ENCODE measurements at places on chromosomes 2 and 18.

- no peak for DNase-seq
These were observed 589.4 kb upstream of the SOX11 start for GRCh38 chr2:5102823-5103222.

DNA sequence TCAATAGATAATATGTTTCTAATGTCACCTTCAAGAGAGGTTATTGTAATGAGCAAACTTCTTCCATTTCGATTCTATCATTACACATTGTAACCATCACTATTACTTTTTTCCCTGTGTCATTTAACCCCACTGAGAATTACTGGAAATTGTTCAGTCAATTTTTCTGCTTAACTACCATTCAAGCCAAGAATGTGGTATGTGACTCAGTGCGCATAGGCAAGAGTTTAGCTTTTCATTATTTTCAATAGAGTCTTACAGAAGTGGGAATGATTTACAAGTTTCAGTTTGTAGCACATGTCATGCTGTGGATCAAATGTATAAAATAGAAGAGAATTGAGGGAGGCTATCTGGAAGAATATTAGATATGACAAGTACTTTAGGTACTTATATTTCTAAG is 34.3 kb upstream of the PIEZO2 start:
- DNase-seq: no peak

GRCh38 chr18:73563901-73564472 is 583.6 kb downstream of the FBXO15 start:
- DNase-seq: no peak

GRCh38 chr2:11168488-11168887 is 13.2 kb downstream of the SLC66A3 start:
- DNase-seq: no peak

- DNase-seq: no peak
These were observed 113.0 kb downstream of the MEIS1 start for GRCh38 chr2:66547887-66548286.

DNA sequence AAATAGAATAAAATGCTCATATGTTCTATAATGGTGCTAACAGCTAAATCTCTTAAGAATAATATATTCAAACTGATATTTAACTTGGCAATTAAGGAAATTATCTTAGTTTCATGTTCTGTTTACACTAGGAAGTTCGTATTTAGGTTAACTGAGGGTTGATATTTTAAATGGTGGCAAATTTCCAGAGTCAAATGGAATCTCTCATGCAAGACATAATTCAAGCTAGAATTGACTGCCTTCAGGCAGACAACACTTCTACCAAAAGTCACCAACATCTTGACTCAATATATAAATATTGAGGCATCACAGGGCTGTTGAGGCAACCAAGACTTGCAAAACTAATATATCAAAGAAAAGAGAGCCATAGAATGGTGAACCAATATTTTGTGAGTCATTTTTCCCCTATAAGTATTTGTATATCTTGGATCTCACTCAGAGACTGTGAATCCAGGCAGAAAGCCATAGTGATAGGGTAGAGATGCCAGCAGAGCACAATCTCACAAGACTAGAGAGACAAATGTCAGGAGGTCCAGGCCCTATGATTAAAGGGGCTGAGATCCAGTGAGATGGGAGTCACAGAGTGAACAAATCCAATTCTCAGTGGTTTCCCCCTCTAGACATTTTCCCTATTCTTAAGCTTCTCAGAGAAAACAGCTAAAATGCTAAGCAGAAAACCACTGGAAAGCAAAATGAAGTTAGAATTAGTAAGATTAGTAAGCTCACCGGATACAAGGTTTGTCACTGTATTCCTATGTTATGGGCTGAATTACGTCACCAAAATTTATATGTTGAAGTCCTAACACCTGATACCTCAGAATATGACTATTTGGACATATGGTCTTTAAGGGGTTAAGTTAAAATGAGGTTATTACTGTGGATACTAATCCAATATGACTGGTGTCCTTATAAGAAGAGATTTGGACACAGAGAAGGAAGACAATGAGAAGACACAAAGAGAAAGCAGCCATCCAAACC is 358.2 kb upstream of the UBE2E3 start:
- DNase-seq: no peak

DNA sequence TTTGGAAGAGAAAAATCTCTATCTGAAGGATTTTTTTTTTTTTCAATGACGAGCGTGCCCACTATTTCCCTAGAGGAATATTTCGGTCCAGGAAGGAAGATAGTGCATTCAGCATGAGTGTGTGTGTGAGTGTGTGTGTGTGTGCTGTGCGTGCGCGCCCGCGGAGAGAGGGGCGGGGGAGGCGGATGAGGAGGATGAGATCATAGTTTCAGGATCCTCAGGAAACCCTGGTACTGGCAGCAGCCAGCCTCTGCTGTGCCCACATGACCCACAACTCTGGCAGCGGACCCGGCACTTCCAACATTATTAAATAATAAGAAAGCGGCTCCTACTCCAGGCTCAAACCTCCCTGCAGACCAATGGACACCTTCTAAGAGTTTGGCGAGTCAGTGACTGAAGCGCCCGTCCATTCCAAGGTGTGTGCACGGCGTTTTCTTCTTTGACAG is 217.0 kb upstream of the DTNA start:
- no peak for DNase-seq

GRCh38 chr2:189393440-189394111 is 47.7 kb upstream of the WDR75 start:
- DNase-seq: no peak

DNA sequence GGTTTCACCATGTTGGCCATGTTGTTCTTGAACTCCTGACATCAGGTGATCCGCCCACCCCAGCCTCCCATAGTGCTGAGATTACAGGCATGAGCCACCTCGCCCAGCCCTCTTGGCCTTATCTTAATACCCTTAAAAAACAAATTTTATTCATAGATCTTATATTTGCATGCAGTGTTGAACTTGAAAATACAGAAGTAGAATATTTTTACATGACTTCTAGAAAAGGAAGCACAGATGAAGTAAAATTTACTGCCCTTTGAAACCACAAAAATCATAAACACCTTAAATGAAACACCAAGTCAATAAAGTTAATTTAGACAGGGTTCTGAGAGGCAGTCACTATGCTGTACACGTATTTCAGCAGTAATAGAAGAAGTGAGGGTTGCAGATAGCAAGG is 145.7 kb downstream of the CERS6 start:
- DNase-seq: no peak

GRCh38 chr2:121099329-121100290 is 185.4 kb downstream of the TFCP2L1 start:
- DNase-seq: no peak

DNA sequence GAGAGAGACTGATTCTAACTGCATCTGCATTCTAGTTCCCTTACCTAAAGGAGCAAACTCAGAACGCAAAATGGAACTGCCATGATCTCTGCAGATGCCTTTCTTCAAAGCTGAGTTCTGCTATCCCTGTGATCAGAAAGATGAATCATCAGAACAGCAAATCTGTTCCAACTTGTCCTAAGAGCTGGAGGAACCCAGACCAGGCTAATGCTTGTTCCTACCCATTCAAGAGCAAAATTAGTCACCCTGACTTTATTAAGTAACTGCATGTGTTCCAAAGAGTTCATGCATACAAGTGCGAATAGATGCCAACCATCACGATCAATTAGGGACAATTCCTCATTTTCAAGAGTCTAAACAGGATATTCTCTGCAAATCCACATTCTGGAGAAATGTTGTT is 46.5 kb downstream of the MBP start:
- no peak for DNase-seq

DNA sequence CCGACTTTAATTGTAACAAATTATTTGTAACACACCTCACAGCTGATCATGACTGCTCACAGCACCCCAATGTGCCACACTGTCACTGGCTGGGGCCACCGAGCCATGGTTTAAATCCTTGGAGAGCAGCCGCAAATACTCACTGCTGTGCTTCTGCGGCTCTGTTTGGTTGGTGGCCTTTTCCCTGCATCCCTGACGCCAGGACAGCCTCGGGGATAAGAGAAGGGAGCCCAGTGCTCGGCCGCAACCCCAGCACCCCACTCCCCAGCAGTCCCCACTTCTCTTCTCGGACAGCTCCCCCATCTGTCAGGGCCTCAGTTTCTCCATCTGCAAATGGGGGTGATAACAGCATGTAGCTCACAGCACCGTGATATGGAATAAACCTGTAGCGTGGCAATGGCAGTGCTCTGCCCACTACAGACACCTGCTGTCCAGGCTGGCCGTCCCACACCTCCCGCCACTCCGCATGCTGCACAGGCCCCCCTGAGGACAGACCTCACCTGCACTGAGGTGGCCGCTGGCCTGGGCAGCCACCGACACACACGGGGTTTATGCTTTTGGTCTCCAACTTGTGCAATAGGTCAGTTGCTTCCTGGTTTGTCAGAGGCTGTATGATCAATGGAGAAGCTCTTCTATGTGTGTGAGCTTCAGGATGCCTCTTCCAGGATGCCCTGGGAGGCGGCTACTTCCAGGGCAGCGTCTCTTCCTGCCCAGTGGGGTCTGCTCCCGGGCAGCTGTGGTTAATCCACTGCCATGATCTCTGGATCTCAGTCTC is 87.1 kb downstream of the NDUFA10 start:
- DNase-seq: no peak

GRCh38 chr2:236782938-236783337 is 213.3 kb downstream of the ACKR3 start:
- DNase-seq: no peak

GRCh38 chr2:231379266-231380215 is 16.0 kb upstream of the B3GNT7 start:
- DNase-seq: no peak

GRCh38 chr18:64027931-64028695 is 58.2 kb downstream of the SERPINB8 start:
- no peak for DNase-seq

GRCh38 chr18:13308369-13308768 is 89.8 kb downstream of the LDLRAD4 start:
- no peak for DNase-seq

DNA sequence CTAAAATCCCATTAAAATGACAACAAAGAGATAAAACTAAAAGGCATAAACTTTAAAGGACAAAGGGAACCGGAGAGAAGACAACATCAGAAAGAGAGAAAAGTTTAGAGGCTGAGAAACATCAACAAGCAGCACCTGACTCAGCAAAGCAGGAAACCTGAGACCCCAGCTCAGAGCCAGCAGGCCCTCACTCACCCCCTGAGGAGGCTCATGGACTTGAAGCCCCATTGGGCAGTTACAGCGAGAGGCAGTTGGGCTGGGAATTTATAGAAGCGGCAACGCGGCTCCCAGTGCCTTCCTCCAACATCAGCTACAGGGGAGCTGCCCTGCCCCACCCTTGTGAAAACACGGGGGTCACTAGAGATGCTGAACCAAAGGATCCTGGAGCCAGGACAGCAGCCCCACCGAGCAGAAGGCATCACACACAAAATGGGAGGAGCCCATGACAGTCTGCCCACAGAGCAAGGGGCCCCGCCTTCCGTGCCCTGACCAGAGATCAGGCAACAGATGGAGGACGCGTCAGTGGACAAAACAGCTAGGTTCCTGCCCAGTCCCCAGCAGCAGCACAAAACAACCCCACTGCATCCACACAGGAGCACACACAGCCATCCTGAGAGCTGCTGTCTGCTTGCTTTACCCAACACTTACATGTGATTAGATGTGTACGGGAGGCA is 52.7 kb downstream of the CMPK2 start:
- DNase-seq: no peak

DNA sequence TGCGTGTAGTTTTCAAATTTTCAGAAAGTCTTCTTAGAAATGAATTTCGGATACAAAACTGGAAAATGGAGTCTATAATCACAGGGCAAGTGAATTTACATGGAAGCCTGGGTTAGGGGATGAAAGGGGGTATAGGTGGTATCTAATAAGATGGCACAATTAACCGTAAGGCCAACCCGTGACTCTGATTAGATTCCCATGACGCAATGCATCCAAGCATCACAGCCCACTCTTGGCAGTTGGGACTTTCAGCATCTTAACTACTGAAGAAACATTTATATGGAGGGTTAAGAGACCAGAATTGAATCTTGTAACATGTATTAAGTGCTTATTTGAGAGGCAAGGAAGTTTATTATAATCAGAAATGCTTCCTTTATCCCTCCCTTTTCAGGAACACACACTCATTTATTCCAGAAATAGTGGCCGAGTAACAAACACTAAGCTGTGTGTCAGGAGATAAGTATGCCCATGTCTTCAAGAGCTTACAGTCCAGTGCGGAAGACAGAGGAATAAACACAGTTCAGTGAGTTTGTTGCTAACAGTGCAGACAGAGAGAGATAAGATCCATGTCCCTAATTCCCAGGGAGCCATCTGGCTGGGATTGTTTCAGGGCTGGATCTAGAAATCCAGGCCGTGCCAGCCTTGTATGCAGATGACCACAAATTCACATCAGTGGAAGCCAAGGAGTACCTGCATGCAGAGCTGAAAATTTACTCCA is 151.2 kb downstream of the ANTXR1 start:
- no peak for DNase-seq

GRCh38 chr2:134080386-134081089 is 173.3 kb upstream of the MGAT5 start:
- no peak for DNase-seq

DNA sequence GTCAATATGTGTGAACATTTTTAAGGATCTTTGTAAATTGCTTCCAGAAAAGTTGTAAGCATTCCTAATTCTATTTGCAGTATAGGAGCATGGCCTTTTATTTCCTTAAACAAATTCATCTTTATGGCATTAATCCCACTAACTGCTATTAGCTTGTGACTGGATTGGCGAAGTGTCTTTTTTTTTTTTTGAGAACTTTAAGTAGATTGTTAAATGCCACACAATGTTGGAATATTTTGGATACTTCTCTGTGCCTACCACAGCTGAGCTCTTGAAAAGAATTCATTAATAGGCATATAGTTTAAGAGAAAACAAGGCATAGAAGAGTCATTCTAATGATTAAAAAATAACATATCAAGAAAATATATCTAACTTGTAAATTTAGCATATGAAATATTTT is 129.7 kb downstream of the LAMA3 start:
- no peak for DNase-seq

DNA sequence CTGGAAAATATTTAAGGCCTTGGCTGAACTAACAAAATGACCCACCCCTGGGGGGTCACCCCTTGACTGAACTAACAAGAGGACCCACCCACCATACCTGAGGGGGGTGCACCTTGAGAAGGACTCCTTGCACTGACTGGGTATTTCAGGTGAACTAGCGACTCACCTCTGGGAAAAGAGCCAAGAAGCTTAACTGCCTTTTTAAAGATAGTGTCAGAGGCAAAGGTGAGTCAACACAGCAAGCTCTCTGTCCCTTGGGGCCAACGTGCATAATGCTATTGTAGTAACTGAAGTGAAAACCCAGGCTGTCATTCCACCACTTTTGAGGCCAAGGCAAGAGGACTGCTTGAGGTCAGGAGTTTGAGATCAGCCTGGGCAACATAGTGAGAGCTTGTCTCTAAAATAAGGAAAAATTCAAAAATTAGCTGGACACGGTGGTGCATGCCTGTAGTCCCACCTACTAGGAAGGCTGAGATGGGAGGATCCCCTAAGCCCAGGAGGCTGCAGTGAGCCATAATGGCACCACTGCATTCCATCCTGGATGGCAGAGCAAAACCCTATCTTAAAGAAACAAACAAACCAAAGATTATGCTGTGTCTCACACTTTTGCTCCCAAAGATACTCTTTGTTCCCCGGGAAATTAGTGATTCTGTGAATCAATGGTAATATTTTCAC is 36.4 kb upstream of the ZCCHC2 start:
- no peak for DNase-seq

Data from effector CD8-positive, alpha-beta T cell (primary cell).